ENCODE measurements at places on chromosomes 1 and 21. TPM values are rescaled to one million over a fixed set of nuclear protein-coding genes. Genes with fewer than 3 reads are reported as not detected.
A peak's percentile ranks its signal among the peaks of the same experiment; 100 is the strongest.

- DNase-seq, result peak; percentile 94
These were observed 10.0 kb downstream of the SLX9 start for GRCh38 chr21:44949779-44950198.

DNA sequence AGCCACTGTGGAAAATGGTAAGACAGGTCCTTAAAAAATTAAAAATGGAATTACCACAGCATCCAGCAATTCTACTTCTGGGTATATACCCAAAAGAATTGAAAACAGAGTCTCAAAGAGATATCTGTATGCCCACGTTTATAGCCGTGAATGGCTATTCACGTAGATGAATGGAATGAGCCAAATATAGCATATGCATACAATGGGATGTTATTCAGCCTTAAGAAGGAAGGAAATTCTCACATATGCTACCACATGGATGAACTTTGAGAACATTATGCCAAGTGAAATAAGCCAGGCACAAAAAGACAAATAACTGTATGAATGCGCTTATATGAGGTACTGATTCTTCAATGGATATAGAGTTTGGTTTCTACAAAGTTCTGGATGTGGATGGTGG lies 134.5 kb upstream of the KCNE2 start:
- no peak for DNase-seq

- no peak for DNase-seq
These were observed 180.2 kb downstream of the PTPRU start for GRCh38 chr1:29416267-29417146.

DNA sequence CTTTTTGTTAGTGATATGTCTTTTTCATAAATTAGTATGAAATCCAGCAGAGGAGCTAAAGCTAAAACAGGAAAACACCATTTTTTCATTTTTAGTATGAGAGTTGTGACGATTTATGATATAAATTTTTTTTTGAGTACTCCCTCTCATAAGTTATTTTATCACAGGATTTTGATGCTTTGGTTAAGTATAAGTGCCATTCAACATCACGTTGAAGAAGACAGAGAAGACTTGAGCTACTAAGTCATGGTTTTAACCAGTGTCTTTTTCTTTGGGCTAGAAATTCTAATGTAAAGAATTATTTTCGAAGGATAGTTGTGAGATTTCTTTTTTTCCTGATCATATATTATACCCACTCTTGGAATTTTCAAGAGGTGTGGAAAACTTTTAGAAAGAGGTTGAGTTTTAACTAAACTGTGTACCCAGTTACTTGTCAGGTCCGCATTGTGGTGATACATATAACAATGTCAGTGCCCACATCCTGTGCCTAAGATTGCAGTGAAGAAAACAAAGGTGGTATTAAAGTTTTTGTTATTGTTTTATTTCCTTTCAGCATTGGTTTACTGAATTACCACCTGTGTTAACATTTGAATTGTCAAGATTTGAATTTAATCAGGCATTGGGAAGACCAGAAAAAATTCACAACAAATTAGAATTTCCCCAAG lies 93.8 kb downstream of the USP25 start:
- DNase-seq, result no peak

DNA sequence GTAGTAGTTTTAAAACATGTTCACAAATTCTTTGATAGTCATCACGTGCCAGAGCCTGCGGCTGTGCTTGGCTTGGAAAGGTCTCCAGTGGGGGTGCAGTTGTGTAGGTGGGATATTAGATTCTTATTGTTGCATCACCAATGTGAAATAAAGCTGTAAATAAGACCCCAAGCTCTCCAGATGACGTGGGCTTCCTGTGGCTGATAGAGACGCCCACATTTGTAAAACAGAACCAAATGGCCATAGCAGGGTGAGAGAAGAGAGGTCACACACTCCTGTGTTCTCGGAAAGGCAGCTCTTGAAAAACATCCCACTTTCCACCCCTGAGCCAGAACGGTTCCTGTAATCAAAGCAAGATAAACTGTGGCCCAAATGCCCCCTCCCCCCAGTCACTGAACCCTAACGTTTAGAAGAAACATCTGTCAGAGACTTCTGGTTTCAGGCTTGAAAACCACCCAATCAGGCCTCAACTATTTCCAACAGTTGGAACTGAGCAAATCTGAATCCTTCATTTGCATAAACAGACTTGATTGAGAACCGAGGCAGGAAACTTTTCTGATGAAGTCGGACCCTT lies 6.6 kb upstream of the NTPCR start:
- DNase-seq, result no peak

DNA sequence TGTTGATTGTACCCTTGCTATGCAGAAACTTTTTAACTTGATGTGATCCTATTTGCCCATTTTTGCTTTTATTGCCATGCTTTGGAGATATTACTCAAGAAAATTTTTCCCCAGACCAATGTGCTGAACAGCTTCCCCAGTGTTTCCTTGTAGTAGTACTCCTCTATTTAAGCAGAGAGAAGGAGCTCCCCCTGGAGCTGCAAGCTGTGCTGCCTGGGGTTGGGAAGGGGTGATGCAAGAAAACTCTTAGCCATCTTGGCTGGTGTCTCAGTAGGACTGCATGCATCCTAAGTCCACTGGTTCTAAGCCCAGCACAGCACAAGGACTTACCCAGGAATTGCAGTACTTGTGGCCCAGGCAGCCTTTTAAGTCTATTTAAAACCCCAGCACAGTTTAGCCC lies 121.6 kb downstream of the NTMT2 start:
- DNase-seq, result no peak

- no peak for DNase-seq
These were observed 10.2 kb downstream of the MFN2 start for GRCh38 chr1:11990303-11991032.

DNA sequence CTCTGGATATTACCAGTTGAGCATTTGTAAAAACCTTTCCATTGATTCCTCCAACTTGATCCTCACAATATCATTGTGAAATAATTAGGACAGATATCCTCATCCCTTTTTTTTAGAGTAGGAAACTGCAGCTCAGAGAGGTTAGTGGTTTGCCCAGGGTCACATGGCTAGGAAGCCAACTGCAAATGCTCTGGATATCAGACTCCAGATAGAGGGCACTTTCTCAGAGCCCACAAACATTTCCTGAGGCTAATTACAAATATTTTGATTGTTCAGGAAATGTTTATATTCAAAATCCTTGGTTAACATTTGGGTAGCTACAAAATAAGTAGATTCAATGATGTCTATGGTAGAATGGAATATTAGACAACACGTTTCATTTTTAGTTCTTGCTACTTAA lies 154.8 kb upstream of the DPYD start:
- DNase-seq, result no peak

DNA sequence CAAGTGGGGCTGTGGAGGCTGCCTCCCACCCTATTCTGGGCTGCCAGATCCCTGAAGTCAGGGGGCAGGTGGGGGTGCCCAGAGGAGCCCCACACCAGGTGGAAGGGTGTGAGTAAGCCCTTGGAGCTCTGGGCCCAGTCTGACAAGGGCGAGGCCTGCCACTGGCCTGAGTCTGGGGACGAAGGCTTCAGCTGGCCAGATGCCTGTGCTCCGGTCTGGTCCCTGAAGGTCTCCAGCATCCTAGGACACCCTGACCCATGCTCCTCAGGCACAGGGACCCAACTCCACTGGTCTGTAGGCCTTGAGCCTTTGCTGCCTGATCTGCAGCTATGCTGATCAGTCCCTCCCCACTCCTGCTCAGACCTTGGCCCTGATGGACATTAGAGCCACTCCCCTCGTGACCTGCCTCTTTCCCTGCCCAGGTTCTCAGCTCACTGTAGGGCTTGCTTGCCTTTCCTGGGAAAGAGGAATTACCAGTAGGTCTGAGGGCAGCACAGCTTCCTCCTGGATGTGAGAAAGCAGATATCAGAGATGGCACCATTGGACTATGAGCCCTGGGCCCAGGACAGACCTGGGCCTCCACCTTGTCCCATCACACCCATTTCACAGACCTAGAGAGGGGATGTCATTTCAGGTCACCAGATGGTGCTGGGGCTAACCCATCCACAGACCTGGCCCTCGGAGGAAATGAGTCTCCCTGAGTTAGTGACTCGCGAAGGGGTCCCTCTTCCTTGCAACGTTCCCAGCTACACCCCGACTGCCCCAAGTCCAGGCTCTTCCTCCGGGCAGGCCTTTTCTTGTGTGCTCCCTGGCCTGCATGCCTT lies 32.8 kb upstream of the CSF3R start:
- no peak for DNase-seq

GRCh38 chr1:67584938-67585337 lies 100.1 kb upstream of the GADD45A start:
- no peak for DNase-seq

GRCh38 chr1:160748878-160749269 lies 9.8 kb downstream of the SLAMF7 start:
- no peak for DNase-seq

DNA sequence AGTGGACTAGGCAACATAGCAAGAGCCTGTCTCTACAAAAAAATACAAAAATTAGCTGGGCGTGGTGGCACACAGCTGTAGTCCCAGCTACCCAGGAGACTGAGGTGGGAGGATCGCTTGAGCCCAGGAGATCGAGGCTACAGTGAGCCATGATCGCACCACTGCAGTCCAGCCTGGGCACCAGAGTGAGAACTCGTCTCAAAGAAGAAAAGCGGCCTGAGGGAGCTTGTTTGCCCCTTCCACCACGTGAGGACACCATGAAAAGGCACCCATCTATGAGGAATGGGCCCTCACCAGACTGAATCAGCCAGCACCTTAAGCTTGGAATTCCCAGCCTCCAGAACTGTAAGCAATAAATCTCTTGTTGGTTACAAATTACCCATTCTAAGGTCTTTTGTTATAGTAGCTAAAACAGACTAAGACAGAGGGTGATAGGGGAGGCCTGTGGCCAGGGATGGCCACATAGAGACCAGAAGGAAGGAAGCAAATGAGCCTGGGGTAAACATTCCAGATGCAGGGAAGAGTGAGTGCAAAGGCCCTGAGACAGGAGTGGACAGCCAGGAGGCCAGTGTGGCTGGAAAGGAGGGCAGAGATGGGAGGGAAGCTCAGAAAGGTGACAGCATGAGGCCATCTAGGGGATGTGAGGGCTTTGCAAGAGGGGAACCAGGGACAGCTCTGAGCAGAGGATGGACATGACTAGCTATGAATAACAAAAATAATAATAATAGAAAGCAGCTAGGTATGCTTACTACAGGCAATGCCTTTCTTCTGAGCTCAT lies 120.1 kb downstream of the MATN1 start:
- no peak for DNase-seq

- peak; percentile 66 for DNase-seq
These were observed 2.2 kb downstream of the PIGV start for GRCh38 chr1:26789931-26790330.

- peak; percentile 71 for DNase-seq
These were observed 24.7 kb upstream of the HMGN1 start for GRCh38 chr21:39373634-39374033.

DNA sequence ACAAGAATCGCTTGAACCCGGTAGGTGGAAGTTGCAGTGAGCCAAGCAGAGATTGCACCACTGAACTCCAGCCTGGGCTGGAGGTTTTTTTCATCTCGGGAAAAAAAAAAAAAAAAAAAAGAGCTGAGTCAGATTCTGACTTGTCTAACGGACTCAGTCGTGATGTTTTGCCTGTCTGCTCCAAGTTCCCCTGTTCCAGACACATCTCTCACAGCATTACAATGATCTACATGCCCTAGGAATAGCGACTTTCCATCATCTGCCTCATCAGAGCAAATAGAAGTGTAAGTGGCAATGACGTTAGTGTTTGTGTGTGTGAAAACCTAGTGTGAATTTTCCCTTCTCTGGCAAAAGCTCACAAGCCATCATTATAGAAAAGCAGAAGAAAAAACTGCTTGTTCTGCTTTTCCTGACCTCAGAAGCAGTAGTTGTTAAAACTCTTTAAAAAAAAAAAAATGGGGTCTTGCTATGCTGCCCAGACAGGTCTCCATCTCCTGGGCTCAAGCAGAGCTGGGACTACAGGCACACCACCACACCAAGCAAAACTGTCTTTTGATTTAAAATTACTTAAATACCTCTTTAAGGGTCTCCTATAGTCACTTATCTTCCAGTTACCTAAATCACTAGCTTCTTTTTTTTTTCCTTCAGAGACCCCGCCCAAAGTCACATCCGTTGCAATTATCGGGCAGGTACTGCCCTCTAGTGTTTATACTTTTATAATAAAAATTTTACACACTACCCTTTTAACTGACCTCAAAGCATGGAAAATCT lies 37.3 kb downstream of the PLEKHO1 start:
- DNase-seq, result no peak

DNA sequence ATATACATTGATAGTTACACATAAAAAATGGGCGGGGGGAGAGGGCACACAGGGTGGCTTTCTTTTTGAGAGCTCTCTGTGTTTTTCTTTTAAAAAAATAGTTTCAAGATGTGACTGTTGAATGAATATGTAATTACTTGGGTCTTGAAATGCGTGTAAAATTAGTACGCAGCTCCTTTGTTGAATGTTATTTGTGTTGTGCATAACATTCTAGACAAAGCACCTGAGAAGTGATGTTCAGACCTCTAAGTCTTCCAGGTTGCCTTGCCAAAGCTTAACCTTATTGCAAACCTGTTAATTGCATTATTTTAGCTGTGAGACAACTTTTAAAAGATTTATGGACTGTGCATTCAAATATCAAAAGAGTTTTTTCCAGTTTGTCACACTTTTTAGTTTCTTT lies 5.4 kb downstream of the PBX1 start:
- no peak for DNase-seq

- DNase-seq, result no peak
These were observed 53.2 kb downstream of the SAMSN1 start for GRCh38 chr21:14492931-14493330.

- DNase-seq, result no peak
These were observed 29.1 kb downstream of the TTC39A start for GRCh38 chr1:51301152-51301843.

DNA sequence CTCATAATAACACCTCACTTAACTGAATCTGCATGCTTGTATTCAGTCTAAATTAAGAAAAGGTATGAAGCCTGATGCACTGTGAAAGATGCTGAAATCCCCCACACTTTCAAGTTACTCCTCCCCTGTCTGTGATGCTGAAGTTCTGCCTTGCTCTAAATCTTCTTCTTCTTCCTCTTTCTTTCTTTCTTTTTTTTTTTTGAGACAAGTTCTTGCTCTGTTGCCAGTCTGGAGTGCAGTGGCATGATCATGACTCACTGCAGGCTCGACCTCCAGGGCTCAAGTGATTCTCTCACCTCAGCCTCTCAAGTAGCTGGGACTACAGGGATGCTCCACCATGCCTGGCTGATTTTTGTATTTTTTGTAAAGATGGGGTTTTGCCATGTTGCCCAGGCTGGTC lies 231.0 kb upstream of the B3GALT2 start:
- no peak for DNase-seq

GRCh38 chr1:241939798-241940197 lies 17.8 kb upstream of the BECN2 start:
- no peak for DNase-seq

Gene FNDC5
- total RNA-seq, result not detected

Gene EVA1B
- total RNA-seq, result 7.5 TPM

Gene H6PD
- 17.7 TPM for total RNA-seq

Gene DMBX1
- total RNA-seq, result not detected

Gene RNF207
- 54.7 TPM for total RNA-seq

Gene SH2D5
- total RNA-seq, result 0.23 TPM

Gene CYP4A11
- not detected for total RNA-seq

Gene SPRR1A
- total RNA-seq, result not detected

Gene RAB42
- total RNA-seq, result not detected

Gene NHLH1
- 0.54 TPM for total RNA-seq

Gene ZNF669
- 6.2 TPM for total RNA-seq

Gene VAV3
- total RNA-seq, result 5.5 TPM
